ENCODE measurements at places on chromosomes 2 and 18.

DNA sequence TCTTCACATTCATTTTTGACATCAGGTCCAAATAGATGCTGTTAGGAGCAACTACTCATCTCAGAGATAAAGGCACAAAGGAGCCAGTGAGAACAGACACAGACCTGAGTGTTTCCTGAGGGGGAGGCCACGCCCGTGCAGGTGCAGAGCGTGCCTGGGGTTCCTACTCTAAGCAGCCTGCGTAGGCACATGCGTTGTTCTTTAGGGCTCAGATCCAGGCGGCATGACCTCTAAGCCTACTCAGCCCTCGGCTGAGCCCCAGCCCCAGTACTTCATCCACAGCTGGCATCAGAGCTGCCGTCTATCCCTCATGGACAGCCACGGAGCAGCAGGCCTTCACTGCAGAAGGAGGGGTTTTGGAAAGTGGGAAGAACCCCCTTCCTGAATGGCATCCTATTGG, 54.9 kb upstream of the PXDN start:
- no peak for DNase-seq

DNA sequence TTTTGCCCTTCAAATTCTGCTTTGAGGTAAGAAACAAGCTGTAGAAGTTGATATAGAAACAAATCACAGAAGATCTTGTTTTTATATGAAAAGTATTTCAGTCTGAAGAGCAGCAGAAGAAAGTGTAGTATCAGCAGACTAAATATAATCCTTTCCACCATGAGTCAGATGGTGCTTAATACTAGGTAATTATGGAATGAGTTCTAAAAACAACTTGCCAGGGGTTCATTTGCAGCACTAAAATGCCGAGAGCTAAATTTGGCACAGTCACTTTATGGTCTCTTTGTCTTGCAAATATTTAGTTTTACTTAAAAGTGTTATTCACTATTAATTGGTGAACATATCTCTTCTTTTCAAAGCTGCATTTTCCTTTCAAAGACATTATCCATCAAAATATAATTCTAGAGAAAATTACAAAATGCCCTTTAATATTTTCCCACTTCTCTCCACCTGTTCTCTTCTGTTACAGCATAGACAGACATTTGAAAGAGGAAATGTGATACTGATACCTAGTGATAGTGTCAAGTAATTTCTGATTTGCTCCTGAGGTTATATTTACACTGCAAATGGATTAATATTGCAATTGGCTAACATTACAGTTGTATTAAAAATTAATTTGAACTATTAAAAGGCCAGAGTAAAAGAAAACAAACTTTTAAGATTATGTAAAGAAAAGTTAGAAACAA, 5.3 kb downstream of the MYL1 start:
- DNase-seq, result no peak

DNA sequence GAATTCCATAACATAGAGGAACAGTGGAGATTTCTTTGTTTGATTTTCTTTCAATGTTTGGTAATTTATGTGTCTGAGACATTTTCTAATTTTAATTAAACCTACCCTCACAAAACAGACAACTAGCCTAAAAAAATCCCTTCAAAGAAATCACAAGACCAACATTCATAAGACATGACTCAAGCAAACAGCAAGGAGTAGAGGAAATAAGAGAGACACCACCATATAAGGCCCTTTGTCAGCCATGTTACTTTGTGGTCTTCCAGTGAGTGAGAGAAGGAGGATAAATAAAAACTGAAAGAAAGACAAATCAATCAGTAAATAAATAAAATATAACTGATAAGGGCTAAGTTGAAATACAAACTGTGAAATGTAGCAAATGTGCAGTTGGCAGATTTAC, 830.8 kb upstream of the SLC39A10 start:
- DNase-seq, result no peak

GRCh38 chr2:28624793-28625701, 126.6 kb upstream of the PPP1CB start:
- DNase-seq, result peak; percentile 29

GRCh38 chr18:457140-457519, 43.4 kb downstream of the COLEC12 start:
- no peak for DNase-seq

DNA sequence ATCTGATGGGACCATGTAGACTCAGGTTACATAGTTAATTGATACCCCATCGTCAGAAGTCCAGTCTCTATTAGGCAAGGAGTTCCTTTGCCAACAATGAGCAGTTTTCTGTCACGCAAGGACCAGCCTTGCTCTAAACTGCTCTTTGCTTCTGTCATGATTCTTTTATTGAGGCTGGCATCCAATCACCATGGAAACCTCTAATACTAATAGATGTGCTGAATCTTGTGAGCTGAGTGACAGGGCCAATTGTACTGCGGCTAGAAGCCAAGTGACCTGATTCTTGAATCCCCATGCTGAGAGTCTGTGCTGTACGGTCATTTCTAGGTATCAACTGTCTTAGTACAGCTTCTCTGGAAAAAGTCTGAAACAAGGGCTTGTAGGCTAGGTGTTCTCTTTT, 395.6 kb downstream of the RND3 start:
- DNase-seq, result no peak

DNA sequence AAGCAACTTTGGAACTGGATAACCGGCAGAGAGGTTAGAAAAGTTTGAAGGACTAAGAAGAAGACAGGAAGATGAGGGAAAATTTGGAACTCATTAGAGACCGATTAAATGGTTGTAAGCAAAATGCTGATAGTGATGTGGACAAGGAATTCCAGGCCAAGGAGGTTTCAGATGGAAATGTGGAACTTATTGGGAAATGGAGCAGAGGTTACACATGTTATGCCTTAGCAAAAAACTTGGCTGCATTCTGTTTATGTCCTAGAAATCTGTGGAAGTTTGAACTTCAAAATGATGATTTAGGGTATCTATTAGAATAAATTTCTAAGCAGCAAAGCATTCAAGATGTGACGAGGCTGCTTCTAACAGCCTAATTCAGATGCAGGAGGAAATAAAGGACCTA, 675.1 kb upstream of the SYT4 start:
- DNase-seq, result no peak

GRCh38 chr18:78639006-78639950, 340.3 kb upstream of the SALL3 start:
- DNase-seq, result no peak

GRCh38 chr18:79597176-79597830, 82.3 kb upstream of the CTDP1 start:
- DNase-seq, result no peak

- no peak for DNase-seq
Observed at GRCh38 chr2:216498070-216498378, 620 bp upstream of the RPL37A start.

DNA sequence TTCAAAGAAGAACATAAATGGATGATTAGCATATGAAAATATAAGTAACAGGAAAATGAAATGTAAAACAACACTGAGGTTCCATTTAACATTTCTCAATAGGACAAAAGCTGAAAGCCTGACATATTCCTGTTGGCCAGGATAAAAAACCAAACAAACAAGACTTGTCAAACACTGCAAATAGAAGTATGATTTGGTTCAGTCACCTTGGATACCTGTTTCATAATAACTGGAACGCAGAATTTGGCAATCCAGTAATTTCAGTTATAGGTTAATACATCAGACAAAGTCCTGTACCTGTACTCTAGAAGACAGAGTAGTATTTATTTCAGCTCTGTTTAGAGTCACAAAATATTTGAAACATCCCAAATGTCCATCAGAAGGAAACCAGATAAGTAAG, 16.5 kb upstream of the EVA1A start:
- DNase-seq, result no peak

Measured in globus pallidus (tissue), 1 donor.